ENCODE measurements at places on chromosomes 11 and 22.

DNA sequence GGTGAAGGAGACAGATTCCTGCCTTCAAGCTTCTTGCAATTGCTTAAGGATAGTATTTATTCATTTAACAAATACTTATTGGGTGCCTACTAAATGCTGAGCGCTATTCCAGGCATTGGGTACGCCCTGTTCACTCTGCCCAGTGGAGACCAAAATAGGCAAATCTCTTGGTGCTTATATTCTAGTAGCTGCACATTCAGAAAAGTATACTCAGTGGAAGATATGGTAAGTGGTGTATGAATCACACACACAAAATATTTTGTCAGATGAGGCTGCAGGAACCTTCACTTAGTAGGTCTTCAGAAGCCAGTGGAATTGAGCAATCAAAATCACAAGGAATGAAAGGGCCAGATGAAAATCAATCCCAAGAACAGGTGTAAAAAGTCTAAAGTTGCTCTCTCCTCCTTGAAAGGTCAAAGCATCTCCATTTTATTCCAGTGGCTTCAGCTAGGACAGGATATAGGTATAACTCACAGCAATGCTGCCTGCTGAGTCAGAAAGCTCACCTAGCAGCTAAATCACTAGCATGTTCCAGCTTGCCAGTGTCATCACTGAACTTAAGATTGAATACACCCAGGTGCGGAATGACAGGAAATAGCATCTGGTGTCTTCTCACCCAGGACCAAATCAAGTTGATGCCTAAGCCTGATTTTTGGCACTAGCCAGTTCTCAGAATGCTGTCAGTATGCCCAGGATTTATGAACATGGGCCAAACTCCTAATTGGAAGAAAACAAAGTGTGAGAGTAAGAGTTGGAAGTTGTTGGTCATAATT lies 83.9 kb downstream of the AMOTL1 start:
- DNase-seq: no peak

GRCh38 chr22:45565973-45566372 lies 63.3 kb downstream of the FBLN1 start:
- no peak for DNase-seq

GRCh38 chr22:42949159-42949558 lies 65.8 kb downstream of the PACSIN2 start:
- DNase-seq: peak; percentile 63

- DNase-seq: peak; percentile 30
Observed at GRCh38 chr22:23306438-23306921, 126.2 kb downstream of the BCR start.

DNA sequence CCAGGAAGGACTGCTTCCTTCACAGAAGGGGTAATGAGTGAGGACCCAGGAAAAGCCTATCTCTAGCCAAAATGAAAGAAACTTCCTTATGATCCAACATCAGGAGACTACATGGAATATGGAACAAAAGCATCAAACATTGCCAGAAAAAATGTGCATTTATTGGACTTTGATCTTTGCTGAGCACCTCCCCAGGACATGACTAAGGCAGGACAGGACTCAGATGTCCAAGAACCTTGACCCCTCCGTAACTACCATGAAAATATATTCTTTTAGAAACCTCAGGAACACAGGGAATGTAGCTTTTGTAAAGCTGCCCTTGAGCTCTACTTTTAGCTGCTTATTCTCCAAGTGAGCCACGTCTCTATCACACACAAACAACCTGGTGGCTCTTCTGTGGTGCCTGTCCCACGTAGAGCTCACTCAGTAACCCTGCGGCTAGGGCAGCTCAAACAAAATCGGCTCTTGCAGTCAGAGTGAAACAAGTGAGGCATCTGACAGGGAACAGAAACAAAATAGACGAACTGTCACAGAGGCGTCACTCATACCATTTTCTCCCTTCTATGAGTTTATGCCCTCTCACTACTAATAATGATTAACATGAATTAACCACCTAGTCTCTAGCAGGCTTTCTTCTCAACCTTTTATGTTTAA lies 471.5 kb upstream of the API5 start:
- no peak for DNase-seq

DNA sequence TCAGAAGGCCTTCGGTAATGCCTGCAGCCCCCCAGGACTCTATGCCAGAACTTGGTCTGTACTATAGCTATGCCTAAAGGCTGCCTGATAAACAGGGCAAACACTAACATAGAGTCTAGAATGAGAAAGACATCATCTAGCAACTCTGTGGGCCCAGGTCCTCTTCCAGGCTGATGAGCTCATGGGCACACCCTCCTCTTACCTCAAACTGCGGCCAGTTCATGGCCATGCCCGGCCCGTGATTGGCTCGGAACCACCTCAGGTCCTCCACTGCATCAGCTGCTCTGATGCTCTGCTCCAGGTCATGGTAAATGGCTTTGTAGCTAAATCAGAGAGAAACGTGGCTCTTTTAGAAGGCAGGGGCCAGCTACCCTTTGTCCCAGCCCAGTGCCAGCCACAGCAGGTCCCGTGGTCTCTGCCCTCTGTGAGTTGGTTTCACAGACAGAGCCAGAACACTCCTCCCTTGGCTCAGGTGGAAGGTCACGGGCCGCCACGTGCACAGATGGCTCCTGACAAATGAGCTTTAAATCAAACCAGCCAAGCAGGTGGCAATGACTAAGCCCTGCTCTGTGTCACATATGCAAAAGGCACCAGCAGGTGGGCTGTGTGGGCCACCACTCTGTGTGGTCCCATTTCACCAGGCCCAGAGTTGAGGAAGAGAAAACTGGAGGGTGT lies 25.0 kb upstream of the ARFGAP3 start:
- DNase-seq: no peak

GRCh38 chr11:44747836-44748235 lies 21.1 kb downstream of the TSPAN18 start:
- no peak for DNase-seq

DNA sequence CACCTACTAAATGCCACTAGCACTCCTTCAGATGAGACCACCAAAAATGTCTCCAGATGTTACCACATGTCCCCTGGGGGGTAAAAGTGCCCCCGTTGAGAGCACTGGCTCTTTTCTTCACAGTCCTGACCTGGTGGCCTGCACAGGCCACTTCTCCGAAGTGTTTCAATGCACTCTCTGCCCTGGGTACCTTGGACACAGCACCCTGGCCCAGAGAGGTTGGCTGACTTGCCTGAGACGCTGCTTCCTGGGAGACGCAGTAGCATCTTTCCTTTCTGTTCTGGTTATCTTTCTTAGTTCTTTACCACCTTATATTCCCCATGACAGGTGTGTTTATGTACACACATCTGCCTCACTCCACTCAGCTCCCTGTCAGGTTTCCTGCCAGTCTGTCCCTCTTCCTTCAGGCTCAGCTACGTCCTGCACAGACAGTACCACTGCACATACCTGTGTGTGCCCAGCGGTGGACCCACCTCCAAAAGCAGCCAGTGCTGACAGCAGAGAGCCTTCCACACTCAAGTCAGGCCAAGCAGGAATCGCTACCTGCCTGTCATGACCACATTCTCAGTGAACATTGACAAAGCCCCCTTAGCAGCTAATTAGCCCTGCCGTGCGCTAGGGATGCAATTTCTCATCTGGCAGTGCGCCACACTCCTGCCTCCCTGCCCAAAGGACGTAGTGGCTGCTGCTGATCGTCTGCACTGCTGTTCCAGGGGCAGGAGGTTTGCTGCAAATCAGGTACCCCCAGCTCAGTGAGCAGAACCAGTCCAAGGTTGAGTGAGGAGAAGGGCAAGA lies 39.0 kb downstream of the FAM83F start:
- DNase-seq: no peak

DNA sequence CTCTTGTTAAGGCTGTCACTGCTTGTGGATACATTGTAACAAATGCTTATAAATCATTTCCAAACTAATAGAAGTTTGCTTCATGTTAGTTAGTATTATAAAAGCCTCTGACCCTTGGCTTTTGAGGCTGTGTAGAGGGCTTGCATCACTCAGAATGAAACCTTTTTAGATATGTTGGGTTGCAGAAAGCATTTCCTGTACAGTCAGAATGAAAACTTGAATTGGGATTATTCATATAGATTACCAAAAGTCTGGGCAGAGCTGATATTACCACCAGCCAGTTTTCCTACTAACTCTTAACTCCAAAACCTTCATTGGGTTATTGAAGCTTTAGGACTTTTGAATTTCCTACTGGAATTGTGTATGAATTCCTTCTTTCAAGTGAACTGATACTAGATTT lies 12.0 kb downstream of the KMT2A start:
- peak; percentile 17 for DNase-seq

DNA sequence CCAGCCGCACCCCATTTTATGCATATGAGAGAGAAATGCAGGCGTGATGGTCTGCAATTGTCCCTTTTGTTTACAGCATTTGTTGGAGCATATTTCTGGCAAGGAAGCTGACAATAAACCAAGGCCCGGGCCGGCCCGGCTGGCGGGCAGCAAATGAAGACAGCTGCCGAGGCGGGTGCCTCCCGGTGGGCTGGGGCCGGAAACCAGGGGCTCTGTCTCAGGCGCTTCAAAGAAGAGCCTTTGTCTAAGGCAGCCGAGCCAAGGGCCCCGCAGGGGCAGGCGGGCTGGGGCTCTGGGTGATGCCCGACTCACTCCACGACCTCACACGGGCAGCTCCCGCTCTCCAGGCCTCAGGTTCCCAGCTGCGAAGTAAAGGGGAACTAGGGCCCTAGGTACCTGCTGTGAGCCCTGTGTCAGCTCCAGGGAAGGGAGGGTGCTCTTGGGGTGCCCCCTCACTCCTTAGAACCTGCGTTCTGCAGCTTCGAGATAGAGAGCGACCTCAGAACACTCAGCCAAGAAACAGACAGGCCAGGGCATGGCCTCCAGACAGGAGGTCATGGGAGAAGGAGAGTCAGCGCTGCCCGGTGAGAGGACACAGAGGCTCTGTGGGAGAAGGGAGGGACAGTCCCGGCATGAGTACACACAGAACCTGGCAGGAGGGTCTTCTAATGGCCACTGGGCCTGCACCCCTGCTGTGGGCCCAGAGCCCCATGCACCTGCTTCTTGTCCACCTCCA lies 2.4 kb downstream of the LINC01488 start:
- DNase-seq: no peak

DNA sequence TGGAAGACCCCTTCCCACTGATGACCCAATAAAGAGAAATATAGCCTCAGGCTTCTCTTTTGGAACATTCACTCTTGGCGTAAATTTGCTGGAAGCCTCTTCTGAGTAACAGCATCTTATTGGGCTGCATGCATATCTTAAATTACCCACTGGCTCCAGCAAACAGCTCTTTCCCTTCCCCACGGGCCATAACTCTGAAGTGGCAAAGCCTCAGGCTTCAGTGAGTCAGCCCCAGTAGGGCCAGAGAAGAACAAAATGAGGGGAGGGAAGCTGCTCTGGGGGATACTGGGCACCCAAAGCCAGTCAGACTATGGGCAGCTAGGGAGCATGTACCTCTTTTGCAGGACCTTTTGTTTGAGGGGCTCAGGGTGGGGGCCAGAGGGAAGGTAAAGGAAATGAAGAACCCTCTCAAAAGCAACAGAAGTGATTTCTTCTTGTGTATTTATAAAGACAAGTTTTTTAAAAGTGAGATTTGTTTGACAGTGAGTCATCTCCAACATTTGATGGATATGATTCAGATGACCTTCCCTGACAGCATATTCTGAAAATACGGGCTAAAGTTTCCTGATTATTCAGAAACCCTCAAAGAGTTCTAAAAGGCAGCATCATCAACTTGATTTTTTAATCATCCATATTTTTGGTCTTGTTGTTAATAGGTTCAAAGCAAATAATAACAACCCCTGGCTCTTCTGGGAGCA lies 203.4 kb downstream of the KIF18A start:
- peak; percentile 82 for DNase-seq

GRCh38 chr11:129930743-129931142 lies 35.4 kb upstream of the NFRKB start:
- no peak for DNase-seq

DNA sequence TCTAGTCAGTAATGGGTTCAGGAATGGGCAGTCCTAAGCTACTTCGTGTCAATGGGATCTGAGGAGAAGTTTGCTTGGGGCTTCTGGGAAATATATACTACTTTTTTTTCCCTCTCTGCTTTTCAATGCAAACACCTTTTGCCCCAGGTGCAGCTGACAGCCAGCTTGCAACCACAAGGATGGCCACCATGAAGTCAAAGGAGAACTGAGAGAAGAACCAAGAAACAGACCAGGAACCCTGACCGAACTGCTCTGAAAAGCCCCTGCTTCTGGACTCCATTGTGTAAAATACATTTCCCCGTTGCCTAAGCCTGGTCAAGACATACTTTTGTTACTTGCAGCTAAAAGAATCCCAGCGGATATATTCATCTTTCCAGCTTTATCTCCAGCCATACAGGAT lies 20.1 kb upstream of the CD44 start:
- DNase-seq: no peak

DNA sequence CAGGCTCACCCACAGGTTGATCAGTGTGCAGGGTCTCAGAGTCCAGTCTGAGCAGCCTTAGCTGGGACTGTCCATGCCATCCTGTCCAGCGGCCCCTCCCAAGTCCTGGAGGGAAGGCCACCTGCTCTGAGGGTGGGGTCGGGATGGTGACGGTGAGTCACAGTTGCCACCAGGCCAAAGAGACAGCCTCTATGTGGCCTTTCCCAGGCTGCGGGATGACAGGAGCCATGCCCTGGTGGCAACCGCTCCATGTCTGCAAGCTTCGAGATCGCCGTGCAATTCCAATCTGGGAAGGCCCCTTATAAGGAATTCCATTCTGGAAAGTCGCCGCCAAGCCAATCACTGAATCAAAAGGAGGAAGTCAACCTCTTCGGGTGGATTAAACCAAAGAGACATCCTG lies 47.5 kb downstream of the RTL6 start:
- DNase-seq: no peak

- no peak for DNase-seq
Observed at GRCh38 chr22:33057363-33057995, 702 bp downstream of the SYN3 start.

GRCh38 chr22:38352436-38352835 lies 35.2 kb upstream of the CSNK1E start:
- DNase-seq: no peak

GRCh38 chr22:43526946-43527345 lies 115.1 kb downstream of the MPPED1 start:
- DNase-seq: no peak

- DNase-seq: no peak
Observed at GRCh38 chr11:86278226-86278625, 23.8 kb upstream of the HIKESHI start.

- DNase-seq: no peak
Observed at GRCh38 chr11:28822576-28822975, 714.4 kb downstream of the METTL15 start.

GRCh38 chr11:14310679-14311078 lies 48.3 kb downstream of the RRAS2 start:
- no peak for DNase-seq

DNA sequence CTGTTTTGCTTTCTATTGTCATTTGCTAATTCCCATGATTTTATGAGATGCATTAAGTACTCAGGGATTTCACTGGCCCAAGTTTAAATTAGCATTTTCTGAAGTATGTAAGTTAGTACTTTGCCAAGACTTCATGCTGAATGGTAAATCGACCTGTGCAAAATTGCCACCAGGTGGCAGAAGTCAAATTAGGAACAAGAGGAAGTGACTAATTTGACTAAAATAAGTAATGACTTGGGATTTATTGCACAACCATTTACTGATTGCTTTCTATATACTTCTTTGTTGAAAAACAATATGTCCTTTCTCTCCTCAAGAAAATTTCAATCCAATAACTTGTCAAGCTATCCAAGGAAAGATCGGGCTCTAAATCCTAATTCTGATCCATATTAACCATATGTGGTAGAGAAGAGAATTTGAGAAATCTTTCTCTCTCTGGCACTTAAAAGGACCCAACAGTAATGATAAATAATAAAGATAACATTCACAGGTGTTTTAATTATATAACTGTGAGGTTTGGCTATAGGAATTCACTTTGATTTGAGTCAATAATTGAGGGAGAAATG lies 253.7 kb upstream of the CHORDC1 start:
- peak; percentile 33 for DNase-seq

Data from astrocyte of the spinal cord (primary cell).